ENCODE measurements at places on chromosomes 11 and 22. TPM values are rescaled to one million over a fixed set of nuclear protein-coding genes. Genes with fewer than 3 reads are reported as not detected.

DNA sequence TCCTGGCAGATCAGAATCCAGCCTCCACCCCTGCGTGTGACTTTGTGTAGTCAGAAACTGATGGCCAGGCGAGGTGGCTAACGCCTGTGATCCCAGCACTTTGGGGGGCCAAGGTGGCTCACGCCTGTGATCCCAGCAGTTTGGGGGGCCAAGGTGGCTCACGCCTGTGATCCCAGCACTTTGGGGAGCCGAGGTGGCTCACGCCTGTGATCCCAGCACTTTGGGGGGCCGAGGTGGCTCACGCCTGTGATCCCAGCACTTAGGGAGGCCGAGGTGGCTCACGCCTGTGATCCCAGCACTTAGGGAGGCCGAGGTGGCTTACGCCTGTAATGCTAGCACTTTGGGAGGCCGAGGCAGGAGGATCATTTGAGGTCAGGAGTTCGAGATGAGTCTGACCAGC, 5.2 kb downstream of the NCAPH2 start:
- no peak for DNase-seq

DNA sequence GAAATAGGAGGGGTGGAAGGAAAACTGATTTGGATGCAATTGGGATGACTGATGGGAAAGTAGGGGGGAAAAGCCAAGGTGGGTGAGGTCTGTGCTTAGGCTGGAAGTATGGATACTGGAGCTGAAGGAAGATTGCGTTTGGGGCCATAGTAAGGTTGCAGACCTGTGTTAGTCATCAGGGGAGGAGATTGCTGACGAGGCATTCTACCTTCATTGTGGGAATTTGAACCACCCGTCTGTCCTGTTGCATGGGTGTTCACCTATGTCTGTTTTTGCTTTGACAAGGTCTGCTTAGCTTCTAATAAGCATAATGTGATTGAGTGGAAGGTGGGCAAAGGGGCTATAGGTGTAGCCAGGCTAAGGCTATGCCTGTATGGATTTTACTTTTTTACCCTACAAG, 323.8 kb downstream of the BLID start:
- no peak for DNase-seq

DNA sequence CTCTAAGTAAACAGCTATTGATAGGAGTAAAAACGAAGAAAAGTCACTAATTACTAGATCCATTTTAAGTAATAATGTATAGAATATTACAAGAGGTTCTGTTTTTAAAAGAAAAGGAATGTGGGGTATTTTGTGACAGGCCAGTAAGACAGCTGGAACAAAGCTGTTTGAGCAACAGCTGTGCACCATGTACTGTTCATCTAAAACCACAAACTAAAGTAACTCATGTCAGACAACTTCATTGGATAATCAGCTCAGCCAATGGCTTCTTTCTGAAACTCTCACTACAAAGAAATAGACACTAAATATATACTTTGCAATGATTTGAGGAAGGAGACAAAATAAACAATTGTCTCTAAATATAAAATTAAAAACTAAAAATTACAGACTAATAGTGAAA, 16.1 kb downstream of the RRAS2 start:
- DNase-seq: no peak

GRCh38 chr11:125322289-125322688, 157.7 kb downstream of the PKNOX2 start:
- no peak for DNase-seq

- DNase-seq: peak; percentile 79
Observed at GRCh38 chr22:45577746-45578523, 75.3 kb downstream of the FBLN1 start.

DNA sequence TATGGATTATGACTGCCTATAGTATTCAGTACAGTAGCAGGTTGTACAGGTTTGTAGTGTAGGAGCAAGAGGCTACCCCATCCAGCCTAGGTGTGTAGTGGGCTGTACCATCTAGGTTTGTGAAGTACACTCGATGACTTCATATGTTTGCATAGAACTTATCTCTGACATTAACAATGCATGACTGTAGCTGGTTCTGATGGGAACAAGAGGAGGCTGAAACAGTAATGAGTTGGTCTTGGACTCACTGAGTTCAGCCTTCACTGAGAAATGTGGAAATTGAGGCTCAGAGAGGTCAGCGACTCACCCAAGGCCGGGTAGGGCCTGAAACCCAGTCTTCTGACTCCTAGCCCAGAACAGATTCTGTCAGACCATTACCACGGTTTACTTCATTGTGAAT, 13.0 kb downstream of the MYO7A start:
- DNase-seq: no peak

- DNase-seq: no peak
Observed at GRCh38 chr11:112306230-112306629, 45.6 kb upstream of the PLET1 start.

The GRIK4 gene
- polyA plus RNA-seq: 0.30 TPM

The KCNQ1OT1 gene
- 1.3 TPM for polyA plus RNA-seq

The TMEM121B gene
- polyA plus RNA-seq: 4.5 TPM
